GM20000 (cell line): ENCODE measurements at places on chromosomes 1 and 21.

DNA sequence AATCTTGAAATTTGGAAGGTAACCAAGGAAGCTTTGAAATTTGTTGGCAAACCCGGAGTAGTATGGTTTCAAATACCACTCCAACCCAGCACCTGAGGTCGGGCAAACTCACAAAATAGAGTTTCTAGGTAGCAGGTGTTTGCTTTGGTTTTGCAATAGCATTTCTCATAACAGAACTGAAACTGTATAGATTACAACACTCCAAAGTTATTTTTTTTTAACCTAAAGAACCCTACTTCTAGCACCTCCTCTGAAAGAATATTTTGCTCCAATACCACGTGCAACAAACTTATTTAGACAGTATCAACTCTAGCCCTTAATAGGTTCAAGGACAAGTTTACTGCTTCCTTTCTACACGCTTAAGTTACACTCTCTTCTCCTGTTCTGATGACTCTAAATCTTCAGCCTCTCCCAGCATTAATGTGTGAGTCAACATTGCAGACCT, 178.5 kb upstream of the FMN2 start:
- no peak for DNase-seq

- DNase-seq, result peak; percentile 12
Observed at GRCh38 chr1:42335809-42336518, 929 bp upstream of the FOXJ3 start.

GRCh38 chr1:225851805-225852204, 30.4 kb downstream of the TMEM63A start:
- peak; percentile 67 for DNase-seq

- DNase-seq, result no peak
Observed at GRCh38 chr1:28160782-28161266, 15.7 kb downstream of the PTAFR start.

- DNase-seq, result no peak
Observed at GRCh38 chr1:182175361-182175931, 113.9 kb upstream of the ZNF648 start.

DNA sequence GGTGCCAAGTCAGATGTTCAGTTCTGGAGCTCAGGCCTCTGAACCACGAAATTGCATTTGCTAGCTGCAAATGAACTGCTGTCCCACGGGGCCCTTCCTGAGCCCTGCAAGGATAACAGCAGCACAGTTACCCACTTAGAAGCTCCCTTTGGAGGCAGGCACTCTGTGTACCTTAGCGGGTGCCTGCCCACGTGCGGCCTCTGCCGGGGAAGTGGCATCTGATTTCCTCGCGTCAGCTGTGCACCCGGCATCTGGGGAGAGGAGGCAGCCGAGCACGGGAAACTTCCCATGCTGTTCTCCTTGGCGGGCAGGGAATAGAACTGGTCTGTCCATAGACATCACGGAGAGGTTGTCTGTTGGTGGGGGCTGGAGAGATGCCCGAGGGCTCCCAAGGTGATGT, 148.0 kb upstream of the C1orf174 start:
- DNase-seq, result no peak

- DNase-seq, result no peak
Observed at GRCh38 chr1:168932539-168932938, 174.0 kb upstream of the ATP1B1 start.

DNA sequence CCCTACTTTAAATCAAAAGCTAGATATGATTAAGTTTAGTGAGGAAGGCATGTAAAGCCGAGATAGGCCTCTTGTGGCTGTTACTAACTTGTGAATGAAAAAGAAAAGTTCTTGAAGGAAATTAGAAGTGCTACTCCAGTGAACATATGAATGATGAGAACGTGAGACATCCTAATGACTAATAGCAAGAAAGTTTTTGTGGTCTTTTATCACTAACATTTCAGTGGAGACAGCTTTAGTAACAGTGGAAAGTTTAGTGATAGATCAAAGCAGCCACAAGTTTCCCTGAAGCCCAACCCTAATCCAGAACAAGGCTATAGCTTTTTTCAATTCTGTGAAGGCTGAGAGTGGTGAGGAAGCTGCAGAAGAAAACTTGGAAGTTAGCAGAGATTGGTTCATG, 73.6 kb upstream of the LRRC8B start:
- peak; percentile 20 for DNase-seq

- DNase-seq, result no peak
Observed at GRCh38 chr1:116664978-116665371, 2.6 kb downstream of the IGSF3 start.

DNA sequence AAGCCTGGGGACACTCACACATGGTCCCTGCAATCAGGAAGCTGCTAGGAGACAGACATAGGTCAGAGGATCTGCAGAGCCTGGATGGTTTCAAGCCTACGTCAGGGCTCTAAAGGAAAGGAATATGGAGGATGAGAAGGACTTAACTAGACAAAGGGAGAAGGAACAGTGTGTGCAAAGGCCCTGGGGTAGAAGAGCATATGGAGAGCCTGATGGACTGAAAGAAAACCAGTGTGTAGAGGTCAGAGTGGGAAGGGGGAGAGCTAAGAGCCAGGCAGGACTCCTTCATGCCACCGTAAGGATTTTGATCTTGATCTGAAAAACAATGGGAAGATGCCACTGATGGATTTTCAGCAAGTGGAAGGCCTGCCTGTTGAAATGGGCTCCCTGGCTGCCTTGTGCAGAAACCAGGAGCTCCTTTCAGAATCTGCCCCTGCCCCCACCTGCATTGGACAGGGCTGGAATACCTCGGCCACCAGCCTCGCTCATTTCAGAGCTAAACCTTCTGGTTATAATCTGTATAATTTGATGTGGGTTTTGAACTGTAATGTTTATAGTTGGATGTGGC, 8.6 kb downstream of the FHAD1 start:
- DNase-seq, result no peak

DNA sequence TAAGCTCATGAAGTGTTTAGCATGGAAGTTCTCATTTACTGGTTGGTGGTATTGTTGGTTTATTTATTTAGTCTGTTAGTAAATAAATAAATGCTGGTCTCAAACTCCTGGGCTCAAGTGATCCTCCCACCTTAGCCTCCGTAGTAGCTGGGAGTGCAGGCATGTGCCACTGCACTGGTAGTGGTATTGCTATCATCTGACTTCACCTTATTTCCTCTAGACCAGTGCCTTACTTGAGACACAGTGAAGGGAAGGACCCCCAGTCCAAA, 1.4 kb upstream of the SLC2A1 start:
- DNase-seq, result no peak

GRCh38 chr1:201970334-201971159, 11.9 kb upstream of the RNPEP start:
- no peak for DNase-seq

GRCh38 chr1:152801333-152801732, 4.8 kb downstream of the LCE1D start:
- DNase-seq, result no peak

DNA sequence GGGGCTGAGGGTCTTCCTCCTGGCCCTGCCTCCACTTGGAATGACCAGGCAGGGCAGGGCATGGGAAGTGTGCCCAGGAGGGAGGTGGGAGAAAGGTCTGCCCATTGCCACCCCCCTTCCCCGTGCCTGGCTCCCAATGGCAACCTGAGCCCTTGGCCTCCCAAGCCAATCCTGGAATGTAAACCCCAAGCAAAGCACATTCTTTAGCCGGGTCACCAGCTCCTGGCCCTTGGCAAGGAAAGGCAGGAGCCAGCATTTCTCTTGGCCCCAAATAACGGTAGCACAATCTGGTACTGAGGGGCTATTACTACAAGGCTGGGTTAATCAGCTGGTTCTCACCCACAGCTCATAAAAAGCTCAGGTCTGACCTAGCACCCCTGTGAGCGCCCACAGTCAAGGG, 6.9 kb upstream of the NUAK2 start:
- no peak for DNase-seq

- no peak for DNase-seq
Observed at GRCh38 chr1:12648741-12649140, 4.9 kb downstream of the AADACL4 start.

DNA sequence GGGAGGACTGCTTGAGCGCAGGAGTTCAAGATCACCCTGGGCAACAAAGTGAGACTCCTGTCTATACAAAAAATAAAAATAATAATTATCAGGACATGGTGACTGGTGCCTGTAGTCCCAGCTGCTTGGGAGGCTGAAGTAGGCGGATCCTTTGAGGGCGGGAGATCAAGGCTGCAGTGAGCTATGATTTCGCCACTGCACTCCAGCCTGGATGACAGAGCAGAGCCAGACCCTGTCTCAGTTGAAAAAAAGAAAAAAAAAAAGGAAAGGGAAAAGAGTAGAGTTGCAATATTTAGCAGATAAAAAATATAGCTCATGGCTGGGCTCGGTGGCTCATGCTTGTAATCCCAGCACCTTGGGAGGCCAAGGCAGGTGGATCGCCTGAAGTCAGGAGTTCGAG, 3.3 kb upstream of the S1PR1 start:
- no peak for DNase-seq

- DNase-seq, result no peak
Observed at GRCh38 chr1:216881695-216882094, 158.5 kb upstream of the ESRRG start.

DNA sequence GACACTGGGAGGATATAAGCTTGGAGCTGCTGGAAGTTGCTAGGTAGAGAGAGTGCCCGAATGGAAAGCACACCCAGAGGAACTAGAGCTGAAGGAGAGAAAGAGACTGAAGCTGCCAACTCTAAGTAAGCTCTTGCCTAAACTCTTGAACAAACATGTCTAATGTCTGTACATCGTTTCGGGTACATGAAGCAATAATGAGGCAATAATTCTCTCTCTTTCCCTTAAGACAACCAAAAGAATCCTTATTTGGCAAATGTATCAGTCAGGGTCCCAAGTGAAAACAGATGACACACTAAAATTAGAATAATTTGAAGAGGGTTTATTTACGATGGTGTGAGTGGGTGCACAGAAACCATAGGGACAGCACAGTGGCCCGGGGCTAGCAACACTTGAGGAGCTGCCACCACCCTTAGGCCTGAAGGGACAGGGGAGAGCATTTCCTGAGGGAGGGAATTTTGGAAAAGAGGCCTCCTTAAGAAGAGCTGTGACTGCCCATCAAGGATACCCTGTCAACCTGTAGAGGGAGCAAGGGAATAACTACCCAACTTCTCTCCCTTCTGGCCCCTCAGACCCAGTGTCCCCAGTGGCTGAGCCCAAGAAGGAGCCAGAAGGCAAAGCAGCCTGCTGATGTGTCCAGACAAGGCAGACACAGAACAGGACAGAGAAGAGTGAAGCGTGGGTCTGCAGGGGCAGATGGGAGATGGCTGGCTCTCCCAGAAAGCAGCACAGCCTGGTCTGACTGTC, 36.1 kb upstream of the KHDRBS1 start:
- no peak for DNase-seq

GRCh38 chr21:33035147-33035546, 9.4 kb downstream of the OLIG2 start:
- no peak for DNase-seq

DNA sequence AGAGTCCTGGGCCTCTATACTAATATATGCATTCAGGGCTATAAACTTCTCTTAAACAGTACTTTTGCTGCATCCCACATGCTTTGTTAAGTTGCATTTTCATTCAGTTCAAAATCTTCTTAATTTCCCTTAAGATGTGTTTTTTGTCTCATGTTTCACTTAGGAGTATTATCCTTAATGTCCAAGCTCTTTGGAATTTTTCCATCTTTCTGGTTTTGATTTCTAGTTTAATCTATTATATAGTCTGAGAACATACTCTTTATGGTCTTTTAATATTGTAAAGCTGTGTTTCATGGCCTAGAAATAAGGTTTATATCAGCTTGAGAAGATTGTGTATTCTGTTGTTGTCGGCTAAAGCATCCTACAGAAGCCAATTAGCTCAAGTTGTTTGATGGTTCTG, 1041.8 kb downstream of the PLA2G4A start:
- no peak for DNase-seq

- no peak for DNase-seq
Observed at GRCh38 chr1:88916883-88917282, 25.5 kb upstream of the GTF2B start.

DNA sequence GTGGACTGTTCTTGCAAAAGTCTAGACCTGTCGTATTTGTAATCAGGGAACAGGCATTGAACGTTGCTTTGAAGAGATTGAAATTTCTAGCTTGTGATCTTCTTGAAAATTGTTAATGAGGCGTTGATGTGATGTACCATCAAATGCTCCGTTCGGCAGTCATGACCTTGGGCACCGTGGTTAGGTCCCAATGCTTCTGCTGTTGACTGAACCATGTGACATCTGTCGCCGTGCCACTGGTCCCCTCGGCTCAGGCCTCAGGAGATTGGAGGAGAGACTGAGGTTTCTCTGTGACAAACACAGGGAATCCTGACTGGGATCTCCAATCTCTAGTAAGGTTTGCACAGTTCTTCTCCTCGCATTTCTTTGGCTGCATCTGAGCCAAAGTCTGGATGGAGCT, 18.1 kb upstream of the KCNAB2 start:
- DNase-seq, result no peak

GRCh38 chr1:65066419-65066765, 81.6 kb upstream of the AK4 start:
- DNase-seq, result no peak

- DNase-seq, result no peak
Observed at GRCh38 chr1:37070126-37070525, 35.8 kb upstream of the GRIK3 start.

DNA sequence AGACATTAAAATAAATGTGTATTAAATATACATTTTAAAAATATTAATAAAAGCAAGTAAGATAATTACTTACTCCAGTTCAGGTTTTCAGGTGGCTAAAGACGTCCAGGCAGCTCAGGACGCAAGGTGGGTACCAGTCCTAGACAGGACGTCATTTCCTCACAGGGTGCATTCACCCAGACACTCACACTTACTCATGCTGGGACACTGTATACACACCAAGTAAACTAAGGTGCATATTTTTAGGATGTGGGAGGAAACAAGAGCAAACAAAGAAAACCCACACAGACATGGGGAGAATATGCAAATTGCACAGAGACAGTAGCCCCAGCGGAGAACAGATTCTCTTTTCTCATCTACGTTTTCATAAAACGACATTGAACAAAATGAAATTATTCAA, 457.9 kb downstream of the BRINP3 start:
- DNase-seq, result no peak

DNA sequence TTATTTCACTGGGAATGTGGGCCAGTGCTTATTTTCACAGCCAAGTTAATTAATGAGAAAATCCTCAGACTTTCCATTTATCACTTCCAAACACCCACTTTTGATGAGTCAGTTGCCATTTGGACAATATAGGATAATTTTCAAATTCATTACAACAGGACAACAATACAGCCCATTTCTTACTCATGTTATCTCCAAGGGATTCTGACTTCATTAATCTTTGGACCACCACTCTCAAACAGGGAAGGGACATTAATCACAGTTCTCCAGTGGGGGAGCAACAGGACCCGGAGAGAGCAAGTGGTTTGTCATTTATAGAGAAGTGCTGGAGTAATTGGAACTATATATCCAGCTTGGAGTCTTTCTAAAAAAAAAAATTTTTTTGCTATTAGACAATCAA, 38.7 kb downstream of the JUN start:
- DNase-seq, result no peak

DNA sequence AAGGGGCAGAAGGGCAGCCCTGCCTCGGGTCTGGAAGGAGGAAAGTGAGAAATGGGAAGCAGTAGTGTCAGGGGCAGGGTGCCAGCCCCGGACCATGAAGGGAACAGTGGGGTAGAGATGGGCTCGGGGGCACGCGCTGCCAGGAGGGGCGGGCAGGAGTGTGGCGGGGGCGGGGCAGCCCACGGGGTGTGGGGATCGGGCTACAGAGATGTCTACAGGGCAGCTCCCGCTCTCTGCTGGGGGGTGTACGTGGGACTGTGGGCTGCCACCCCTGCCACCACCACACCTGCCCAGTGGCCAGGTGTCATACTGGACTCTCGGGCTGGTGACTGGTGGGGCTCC, 7.4 kb downstream of the ARHGEF16 start:
- DNase-seq, result no peak

GRCh38 chr1:167663002-167663772, 33.2 kb downstream of the RCSD1 start:
- peak; percentile 52 for DNase-seq
